ENCODE measurements at places on chromosomes 6 and 20.
A peak's percentile ranks its signal among the peaks of the same experiment; 100 is the strongest.

GRCh38 chr6:5333658-5334057 is 72.3 kb downstream of the FARS2 start:
- no peak for DNase-seq

DNA sequence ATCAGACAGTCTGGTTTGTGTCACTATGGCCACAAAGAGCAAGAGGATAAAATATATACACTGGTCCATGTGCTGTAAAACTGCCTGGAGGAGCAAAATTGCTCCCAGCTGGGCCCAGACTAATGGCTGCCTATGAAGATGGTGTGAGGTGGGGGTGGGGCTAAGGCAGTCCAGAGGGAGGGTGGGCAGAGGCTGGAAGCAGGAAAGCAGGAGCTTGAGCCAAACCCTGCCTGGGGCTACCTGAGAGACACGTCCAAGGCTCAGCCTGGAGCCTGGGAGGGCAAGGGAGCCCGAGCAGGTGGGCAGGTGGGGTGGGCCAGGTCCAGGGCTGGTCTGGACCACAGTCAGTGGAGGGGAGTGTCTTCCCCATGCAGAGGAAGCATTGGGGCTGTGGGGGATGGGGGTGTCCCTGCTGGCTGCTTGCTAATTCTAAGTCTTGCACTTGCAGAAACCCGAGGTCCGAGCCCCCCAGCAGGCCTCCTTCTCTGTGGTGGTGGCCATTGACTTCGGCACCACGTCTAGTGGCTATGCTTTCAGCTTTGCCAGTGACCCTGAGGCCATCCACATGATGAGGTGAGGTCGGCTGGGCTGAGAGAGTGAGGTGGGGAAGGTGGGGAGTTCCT is 9.5 kb downstream of the HSPA12B start:
- DNase-seq: peak; percentile 17

DNA sequence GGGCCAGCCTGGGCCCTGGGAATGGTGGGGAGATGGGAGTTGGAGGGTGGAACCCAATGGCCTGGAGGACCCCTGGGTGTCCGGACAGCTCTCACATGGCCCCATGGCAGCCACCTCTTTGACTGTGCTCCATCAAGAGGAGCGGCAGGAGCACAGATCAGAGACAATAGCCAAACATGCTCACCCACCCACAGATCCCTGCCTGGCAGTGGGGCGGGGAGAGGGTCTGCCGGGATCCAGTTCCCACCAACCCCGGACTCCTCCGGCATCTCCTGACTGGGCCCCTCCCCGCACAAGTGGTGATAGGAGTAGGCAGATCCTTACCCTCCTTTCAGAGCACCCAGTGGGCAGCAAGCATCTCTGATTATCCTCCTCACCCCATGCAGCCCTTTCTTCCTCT is 31.9 kb upstream of the MRPS18A start:
- DNase-seq: no peak

- no peak for DNase-seq
These were observed 763 bp downstream of the TMEM14A start for GRCh38 chr6:52671676-52672075.

DNA sequence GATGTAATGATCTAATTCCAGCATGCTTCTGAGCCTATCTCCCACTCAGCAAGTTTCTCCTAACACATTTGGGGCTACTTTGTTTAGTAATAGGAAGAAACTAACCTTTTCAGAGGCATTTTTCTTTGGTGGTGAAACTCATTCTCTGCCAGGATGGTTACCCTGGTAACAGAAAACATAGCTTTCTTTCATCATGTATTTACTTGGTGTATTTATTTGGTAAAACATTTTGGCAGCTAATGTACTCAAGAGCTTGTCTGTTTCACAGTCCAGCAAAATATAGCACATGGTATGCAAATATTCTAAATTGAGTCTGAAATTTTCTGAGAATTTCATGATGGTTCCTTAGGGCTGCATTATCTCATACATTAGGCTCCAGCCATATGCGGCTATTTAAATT is 100.0 kb downstream of the SLC35B3 start:
- DNase-seq: no peak

GRCh38 chr6:29861521-29862255 is 34.1 kb downstream of the HLA-G start:
- no peak for DNase-seq

DNA sequence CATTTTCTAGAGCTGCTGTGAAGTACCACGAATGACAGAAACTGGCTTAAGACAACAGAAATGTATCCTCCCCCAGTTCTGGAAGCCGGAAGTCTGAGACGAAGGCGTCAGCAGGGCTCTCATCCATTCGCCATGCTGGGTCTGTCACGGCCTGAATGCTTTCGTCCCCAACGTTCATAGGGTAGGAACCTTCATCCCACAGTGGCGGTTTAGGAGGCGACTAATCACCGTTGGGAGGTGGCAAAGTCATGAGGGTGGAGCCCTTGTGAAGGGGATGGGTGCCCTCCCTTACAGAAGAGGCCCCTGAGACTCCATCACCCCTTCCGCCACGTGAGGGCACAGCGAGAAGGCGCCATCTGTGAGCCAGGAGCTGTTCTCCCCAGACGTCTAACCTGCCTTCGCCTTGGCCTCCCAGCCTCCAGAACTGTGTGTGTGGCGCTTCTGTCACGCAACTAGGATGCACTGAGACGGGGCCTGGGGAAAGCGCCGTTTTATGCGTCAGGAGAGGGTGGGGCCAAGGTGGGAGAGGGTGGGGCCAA is 250.3 kb downstream of the TTLL2 start:
- no peak for DNase-seq

DNA sequence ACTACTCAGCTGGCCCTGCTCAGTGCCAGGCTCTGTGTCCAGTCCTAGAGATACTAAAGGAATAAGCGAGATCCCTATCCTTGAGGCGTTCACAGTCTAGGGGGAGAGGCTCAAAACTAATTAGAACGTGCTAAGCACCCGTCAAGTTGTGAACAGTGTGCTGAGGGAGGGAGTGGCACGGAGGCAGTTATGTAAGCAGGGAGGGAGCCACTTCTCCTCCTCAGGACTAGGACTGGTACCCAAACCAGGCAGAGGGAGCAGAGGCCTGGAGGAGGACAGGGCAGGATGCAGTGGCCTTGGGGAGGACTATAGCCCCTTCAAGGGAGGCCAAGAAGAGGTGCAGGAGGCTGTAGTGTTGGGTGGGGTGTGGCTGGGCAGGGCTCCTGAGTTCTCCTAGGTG is 39.6 kb upstream of the VSTM2L start:
- DNase-seq: no peak

GRCh38 chr20:41956338-41957074 is 338.3 kb upstream of the CHD6 start:
- DNase-seq: no peak

GRCh38 chr6:10320291-10320690 is 94.6 kb downstream of the TFAP2A start:
- DNase-seq: no peak

GRCh38 chr6:137906020-137906472 is 39.0 kb downstream of the TNFAIP3 start:
- no peak for DNase-seq

DNA sequence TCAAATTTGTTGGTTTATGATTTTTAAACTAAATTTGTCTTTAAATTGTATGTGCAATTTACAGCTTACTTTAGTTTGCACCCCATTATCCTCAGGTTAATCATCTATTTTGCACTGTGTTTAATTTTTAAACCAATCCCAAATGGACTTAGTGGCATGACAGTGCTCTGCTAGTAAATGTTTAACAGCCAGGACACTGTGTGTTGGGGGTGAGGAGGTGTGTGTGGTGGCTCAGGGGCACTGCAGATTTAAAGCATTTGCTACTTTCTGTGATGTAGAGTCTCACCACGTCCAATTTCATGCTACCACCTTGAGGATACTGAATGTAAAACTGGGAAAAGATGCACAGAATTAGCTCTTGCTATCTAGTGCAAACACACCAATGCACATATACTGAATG is 225.7 kb downstream of the HAO1 start:
- DNase-seq: no peak

DNA sequence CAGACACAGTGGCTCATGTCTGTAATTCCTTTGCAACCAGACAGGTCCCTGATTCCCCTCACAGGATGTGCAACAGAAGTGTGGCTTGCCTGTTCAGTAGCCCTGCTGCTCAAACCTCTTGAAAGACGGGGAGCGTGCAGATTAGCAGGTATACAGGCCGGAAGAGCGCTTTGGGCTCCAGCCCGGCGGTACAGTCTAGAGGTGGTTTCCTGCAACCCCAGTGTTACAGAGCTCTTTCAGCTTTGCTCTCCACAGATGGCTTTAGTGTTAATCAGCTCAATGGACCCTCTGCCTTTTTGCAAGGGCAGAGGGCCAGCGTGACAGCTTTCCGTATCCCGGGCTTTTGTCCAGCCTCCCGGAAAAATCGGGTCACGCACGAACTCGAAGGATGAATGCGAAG is 67.2 kb upstream of the TNFRSF21 start:
- no peak for DNase-seq

- peak; percentile 46 for DNase-seq
These were observed 891 bp downstream of the RSPO3 start for GRCh38 chr6:127119102-127120022.

DNA sequence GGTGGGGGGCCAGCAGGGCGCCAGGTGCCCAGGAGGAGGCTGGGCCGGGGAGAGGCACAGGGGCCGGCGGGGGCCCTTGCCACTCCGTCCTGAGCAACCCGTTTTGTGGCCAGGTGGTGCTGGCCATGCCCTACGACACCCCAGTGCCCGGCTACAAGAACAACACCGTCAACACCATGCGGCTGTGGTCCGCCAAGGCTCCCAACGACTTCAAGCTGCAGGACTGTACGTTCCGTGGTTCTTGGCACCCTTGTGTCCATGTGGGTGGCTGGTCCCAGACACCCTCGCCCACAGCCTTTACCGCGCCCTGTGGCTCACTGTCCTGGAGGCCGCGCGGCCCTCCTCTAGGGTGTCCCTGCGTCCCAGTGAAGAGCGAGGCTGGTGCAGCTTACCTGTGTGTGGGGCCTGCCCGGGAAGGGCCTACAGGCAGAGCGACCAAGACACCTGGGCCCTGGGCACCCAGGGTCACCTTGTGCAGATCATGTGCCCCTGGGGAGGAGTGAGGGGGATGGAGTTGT is 28.7 kb downstream of the PYGB start:
- DNase-seq: peak; percentile 17

- no peak for DNase-seq
These were observed 11.4 kb downstream of the SYNJ2 start for GRCh38 chr6:157993076-157993475.

DNA sequence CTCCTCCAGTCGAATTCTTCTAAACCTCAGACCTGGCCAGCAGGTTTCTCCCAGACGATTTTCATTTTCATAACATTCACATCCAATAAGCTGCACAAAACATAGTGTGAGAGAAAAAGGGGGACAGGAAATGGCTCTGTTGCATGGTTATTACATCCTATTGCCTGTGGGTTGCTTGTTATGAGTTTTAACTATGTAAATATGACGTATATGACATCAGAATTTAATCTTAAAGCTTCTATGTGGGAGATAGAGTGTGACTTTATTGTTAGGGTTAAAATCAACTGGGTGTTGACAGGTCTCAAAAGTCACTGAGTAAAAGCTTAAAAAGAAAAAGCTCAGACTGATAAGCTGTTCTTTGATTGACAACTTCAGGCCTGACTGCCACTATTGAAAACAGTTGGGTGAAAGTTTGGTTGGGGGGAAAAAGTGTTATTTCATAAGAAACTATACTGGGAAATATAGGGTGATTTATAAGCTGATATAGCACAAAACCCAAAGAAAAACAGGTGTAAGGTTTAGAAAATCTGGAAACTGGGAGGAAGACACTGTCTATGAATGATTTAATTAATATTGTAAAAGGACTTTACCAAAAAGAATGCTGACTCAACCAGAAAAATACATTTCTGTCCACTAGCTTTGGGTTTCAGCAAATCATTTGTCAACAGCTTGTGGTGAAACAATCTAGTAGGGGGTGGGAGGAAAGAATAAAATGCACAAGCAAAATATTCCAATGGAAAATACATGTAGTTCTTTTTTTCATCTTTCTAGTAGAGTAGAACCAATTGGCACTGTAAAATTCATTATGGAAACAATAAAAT is 134.1 kb upstream of the CEP162 start:
- DNase-seq: no peak

DNA sequence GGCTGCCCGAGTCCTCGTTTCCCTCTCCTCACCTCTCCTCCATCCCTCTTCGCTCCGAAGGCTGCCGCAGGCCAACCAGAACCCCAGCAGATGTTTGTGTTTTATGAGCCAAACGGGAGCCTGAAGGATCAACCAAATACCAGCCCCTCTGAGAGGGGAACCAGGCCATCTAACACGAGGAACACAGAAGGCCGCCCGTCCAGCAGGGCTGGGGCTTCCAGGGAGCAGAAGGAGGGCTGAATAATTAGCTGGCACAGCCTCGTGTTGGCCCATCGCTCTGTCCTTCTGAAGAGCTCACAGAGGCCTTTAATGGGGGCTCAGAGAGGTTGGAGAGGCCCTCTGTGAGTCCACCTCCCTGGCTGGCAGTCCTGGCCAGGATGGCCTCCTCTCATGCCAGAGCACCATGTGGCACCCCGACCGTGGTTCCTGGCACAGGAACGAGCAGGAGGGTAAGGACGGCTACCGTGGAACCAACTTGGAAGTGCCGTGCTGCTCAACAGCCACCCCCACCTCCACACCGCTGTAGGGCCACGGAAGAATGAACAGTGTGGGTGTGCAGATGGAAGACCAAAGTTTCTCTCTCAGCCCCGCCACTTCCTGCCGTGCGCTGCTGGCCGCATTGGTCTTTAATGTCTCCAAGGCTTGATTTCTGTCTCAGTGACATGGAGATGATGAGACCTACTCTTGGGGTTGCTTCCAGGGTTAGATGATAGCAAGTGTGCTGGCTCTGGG is 155.2 kb downstream of the SCML4 start:
- no peak for DNase-seq

GRCh38 chr6:147624946-147625515 is 116.5 kb downstream of the SAMD5 start:
- no peak for DNase-seq

- DNase-seq: no peak
These were observed 32.0 kb upstream of the SUMO4 start for GRCh38 chr6:149368065-149368464.

DNA sequence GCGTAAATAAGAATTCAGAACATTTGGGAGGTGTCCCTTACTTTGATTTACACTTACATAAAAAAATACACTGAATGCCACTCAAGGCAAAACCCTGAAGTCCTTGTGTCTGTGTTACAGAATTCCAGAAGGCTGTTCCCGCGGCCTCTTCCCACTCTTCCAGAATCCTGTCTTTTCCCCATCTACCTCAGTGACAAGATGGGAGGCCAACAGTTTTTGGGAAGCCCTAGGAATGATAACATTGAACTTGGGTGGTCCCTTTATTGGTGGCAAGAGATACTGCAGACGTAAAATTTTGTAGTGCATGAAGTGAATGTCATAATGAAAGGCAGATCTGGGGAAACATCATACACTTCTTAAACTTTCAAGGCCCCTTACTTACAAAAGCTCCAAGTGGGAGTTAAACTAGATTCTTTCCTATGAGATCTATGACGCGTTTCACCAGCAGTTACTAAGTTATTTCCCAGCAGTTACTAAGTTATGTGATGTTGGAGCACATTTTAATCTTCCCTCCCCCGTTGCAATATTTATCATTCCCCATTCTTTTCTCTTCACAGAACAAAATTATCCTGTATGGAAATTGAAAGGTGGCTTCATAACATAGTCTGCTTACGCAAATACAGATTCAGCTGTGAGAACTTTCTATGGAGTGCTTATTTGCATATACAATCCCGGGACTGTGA is 79.5 kb downstream of the BCAS1 start:
- DNase-seq: no peak

Data from right hindlimb (tissue), 1 donor.